Thoracic aorta (tissue), 2 donors: ENCODE measurements at places on chromosomes 3 and 15. TPM values are rescaled to one million over a fixed set of nuclear protein-coding genes. Genes with fewer than 3 reads are reported as not detected.

Gene IL12A
- not detected for total RNA-seq

Gene RBP2
- total RNA-seq = not detected

GRCh38 chr3:34419801-34420200 lies 621.4 kb downstream of the PDCD6IP start:
- H3K4me3 ChIP-seq = no peak overlapping the region
- H3K27me3 ChIP-seq = no peaks in the 10 kb centered on the region
- H3K4me1 ChIP-seq = no peaks in the 10 kb centered on the region
- H3K27ac ChIP-seq = no peak overlapping the region
- no peak for DNase-seq

Gene GRAMD1C
- total RNA-seq = 10.7 TPM

DNA sequence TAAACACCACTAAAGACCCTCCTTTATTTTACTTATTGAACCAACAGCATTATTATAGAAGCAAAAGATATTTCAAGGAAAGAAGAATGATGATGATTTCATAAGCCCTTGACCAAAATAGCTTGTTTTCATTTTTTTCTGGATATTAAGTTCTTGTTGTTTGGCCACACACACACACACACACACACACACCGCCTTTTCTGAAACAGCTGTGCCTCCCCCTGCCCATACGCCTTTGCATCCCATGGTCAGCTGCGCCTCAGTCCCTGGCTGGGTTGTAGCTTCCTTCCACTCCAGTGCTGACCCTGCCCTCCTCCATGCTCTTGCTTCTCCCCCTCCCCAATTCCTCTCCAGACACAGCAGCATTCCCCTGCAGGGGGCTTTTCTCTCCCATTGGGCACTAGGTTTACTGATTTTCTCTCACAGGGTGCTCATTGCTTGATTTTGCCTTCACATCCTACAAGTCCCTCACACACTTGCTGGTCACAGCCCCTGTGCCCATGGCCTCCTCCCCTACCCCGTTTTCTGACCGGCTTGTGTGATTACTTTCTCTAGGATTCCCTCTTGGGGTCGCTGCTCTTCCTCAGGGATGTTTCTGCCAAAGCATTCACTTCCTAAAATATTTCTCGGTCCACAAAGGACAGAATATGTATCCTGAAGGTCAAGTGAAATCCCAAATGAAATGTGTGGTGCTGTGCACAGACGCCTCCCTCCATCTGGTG lies 18.4 kb downstream of the MESP1 start:
- no peak overlapping the region for H3K4me3 ChIP-seq
- no peaks in the 10 kb centered on the region for H3K36me3 ChIP-seq
- H3K27me3 ChIP-seq = no peaks in the 10 kb centered on the region
- H3K4me1 ChIP-seq = no peaks in the 10 kb centered on the region

Gene STRA6
- total RNA-seq = 0.28 TPM

- no peak overlapping the region for H3K27ac ChIP-seq
- DNase-seq = no peak
- peaks cover 8% of the 10 kb centered on the region for H3K4me1 ChIP-seq
- H3K4me3 ChIP-seq = no peak overlapping the region
- H3K27me3 ChIP-seq = no peaks in the 10 kb centered on the region
Measured at GRCh38 chr15:33963831-33964664, 4.2 kb upstream of the CHRM5 start.

- H3K27ac ChIP-seq = no peak overlapping the region
- H3K27me3 ChIP-seq = no peaks in the 10 kb centered on the region
- no peak for DNase-seq
- no peaks in the 10 kb centered on the region for H3K4me1 ChIP-seq
Measured at GRCh38 chr3:114586119-114586518, 292.3 kb downstream of the TIGIT start.

DNA sequence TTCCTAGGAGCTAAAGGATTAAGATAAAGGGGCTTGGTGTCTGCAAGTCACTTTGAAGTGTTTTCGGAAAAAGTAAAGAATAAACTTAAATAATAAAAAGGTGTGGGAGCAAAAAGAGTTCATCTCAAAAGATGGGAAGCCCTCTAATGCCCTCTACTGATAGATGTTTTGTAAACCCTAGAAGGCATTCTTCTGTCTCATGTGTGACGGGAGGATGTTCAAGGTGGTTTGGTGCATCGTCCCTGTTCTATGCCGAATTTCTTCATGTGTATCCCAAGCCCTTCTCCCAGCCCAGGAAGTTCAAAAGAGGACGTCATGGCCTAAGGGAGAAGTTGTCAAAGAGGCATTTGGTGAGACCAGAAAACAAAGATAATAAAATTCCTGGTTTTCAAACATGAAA lies 37.2 kb downstream of the CCK start:
- no peak for DNase-seq
- H3K27me3 ChIP-seq = no peaks in the 10 kb centered on the region
- H3K36me3 ChIP-seq = peaks cover 1% of the 10 kb centered on the region
- peaks cover 6% of the 10 kb centered on the region for H3K4me1 ChIP-seq

Gene DNAJA4
- total RNA-seq = 28.9 TPM

Gene SERPINI2
- total RNA-seq = not detected

DNA sequence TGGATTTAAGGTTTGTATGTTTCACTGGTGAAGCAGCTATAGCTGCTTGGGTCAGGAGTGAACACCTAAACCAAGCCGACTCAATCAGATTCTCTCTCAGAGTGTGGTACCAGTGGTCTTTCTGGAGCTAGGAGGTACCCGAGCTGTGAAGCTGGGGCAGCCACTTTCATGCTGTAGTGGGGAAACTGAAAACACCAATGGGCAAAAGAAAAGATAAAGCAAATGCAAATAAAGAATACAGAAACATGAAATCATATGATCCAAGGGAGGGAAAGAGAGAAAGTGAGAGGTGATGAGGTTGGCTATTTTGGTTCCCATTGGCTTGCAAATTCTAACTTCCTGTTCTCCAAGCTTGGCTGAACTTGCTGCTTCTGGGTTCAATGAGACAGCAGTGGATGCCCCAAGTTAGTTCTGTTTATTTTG lies 212.3 kb upstream of the CFAP20DC start:
- H3K4me3 ChIP-seq = no peak overlapping the region
- DNase-seq = no peak
- no peaks in the 10 kb centered on the region for H3K36me3 ChIP-seq
- H3K27me3 ChIP-seq = no peaks in the 10 kb centered on the region

Gene CAND2
- total RNA-seq = 25.9 TPM

Gene OGG1
- total RNA-seq = 26.3 TPM

- no peaks in the 10 kb centered on the region for H3K36me3 ChIP-seq
- H3K27ac ChIP-seq = no peak within 1 kb of the TSS
- DNase-seq = no peak
Measured at GRCh38 chr3:195583831-195584542, at the start of gene APOD. TSS of gene APOD (minus strand) at chr3:195583940. CDS start at chr3:195579461, 4,479 bp downstream.

- no peak for DNase-seq
- peaks cover 16% of the 10 kb centered on the region for H3K4me1 ChIP-seq
- H3K27ac ChIP-seq = no peak overlapping the region
- no peak overlapping the region for H3K4me3 ChIP-seq
- no peaks in the 10 kb centered on the region for H3K36me3 ChIP-seq
- H3K27me3 ChIP-seq = no peaks in the 10 kb centered on the region
Measured at GRCh38 chr3:42500909-42501308, 1.5 kb upstream of the VIPR1 start.

DNA sequence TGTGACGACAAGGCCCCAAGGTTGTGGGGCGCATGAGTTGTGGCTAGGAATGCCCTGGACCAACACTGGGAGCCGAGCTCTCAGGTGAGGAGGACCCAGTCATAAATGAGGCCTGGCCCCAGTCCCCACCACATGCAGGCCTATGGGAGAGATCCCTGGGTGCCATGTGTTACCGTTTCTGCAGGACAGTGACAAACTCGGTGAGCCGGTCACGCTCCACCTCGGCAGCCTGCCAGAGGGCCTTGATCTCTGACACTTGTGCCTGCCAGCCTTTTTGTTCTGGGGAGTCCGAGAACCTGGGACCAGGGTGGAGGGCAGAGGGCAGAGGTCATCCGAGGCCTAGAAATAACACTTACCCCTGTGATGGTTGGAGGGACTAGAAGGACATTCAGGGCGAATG lies 27.7 kb upstream of the HHATL start:
- DNase-seq = no peak
- no peaks in the 10 kb centered on the region for H3K4me1 ChIP-seq
- H3K27ac ChIP-seq = no peak overlapping the region
- no peaks in the 10 kb centered on the region for H3K27me3 ChIP-seq
- no peaks in the 10 kb centered on the region for H3K36me3 ChIP-seq

Gene NRG4
- not detected for total RNA-seq

- no peak for DNase-seq
- no peak overlapping the region for H3K27ac ChIP-seq
- H3K4me3 ChIP-seq = no peak overlapping the region
- H3K27me3 ChIP-seq = no peaks in the 10 kb centered on the region
- H3K36me3 ChIP-seq = no peaks in the 10 kb centered on the region
Measured at GRCh38 chr3:189490337-189490736, 140.9 kb upstream of the TP63 start.

GRCh38 chr3:127204841-127205582 lies 12.1 kb downstream of the PRR23E start:
- no peaks in the 10 kb centered on the region for H3K27me3 ChIP-seq
- H3K4me3 ChIP-seq = no peak overlapping the region
- DNase-seq = no peak
- H3K27ac ChIP-seq = no peak overlapping the region

Gene LRRC34
- total RNA-seq = 5.1 TPM

GRCh38 chr3:10469441-10470119 lies 35.8 kb downstream of the ATP2B2 start:
- no peak for DNase-seq
- no peak overlapping the region for H3K4me3 ChIP-seq
- no peaks in the 10 kb centered on the region for H3K27me3 ChIP-seq
- H3K36me3 ChIP-seq = no peaks in the 10 kb centered on the region
- H3K27ac ChIP-seq = no peak overlapping the region

Gene C3orf70
- total RNA-seq = 22.7 TPM

- no peak overlapping the region for H3K4me3 ChIP-seq
- no peaks in the 10 kb centered on the region for H3K36me3 ChIP-seq
- H3K27ac ChIP-seq = no peak overlapping the region
- no peaks in the 10 kb centered on the region for H3K4me1 ChIP-seq
- DNase-seq = no peak
Measured at GRCh38 chr3:118772547-118773011, 262.1 kb downstream of the IGSF11 start.

GRCh38 chr3:175329373-175329772 lies 470.2 kb downstream of the NAALADL2 start:
- no peaks in the 10 kb centered on the region for H3K27me3 ChIP-seq
- H3K36me3 ChIP-seq = no peaks in the 10 kb centered on the region
- peaks cover 6% of the 10 kb centered on the region for H3K4me1 ChIP-seq
- H3K4me3 ChIP-seq = no peak overlapping the region
- no peak for DNase-seq
- H3K27ac ChIP-seq = no peak overlapping the region
